ENCODE measurements at places on chromosomes 3 and 15.

- DNase-seq: no peak
Observed at GRCh38 chr3:36803091-36803791, 38.9 kb upstream of the DCLK3 start.

DNA sequence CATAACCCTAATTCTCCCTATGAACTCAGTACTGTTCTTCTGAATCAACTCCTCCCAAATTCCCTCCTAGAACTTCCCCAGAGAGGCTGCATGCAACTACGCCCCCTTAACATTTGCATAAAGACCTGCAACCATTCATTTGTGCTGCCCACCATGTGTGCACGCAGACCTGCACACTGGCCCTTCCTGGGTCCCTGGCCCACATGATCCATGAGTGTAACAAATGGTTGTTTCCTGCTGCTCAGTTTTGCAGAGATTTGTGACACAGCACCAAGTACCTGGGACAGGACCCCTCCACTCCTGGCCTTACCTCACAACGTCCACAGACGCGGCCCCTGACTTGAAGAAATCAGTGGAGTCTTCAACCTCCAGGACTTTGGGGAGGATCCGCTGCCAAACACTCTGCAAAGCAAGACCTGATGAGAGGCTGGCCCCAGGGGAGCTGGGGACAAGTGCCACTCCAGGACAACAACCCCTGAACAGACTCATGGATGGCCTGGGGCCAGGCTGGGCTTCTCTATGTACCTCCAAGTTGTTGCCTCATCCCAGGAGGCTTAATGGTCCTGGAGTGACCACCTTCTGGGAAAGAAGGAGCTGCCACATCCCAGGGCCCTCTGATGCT, 33.8 kb downstream of the ALDH1L1 start:
- no peak for DNase-seq

- no peak for DNase-seq
Observed at GRCh38 chr15:88981244-88982215, 68.4 kb upstream of the MFGE8 start.

DNA sequence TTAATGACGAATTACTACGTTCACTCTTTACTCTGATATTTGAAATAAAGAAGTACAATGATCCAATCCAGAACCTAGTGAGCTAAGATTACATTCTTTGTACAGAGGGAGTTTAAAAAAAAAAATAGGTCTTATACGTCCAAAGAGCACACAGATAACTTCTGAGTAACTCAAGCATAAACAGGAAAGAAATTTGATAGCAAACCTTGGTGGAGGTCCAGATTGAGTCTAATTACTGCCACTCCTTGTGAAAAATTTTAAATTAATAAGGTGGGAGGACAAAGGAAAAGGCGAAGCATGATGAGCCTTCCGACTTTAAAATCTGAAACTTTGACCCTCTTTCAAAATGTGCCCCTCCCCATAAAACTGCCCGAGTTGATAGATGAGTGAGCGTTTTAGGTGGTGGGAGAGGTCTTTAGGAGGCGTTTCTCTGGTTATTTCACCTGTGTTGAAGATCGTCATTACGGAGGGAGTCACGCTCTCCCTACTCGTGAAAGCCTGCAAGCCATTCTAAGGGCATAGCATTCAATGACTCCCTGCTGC, 127.0 kb upstream of the ROBO2 start:
- no peak for DNase-seq

- no peak for DNase-seq
Observed at GRCh38 chr3:37551857-37552256, 309.8 kb upstream of the CTDSPL start.

DNA sequence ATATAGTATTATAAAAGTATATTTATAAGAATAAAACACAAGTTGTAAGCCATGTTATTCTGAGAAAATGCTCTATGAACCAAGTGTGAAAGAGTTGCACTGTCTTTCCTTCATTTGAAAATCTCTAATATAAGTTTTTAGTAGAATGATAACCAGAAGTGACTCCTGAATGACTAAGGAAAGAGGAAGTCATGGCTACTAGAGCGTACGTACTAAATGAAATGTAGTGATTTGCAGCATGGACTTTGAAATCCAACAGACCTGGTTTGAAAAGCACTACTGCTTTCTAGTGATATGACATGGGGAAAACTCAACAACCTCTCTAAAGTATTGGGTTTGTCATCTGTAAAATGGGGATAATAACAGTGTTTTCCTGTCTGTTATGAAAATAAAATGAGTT, 10.3 kb upstream of the DNAJC13 start:
- DNase-seq: no peak

DNA sequence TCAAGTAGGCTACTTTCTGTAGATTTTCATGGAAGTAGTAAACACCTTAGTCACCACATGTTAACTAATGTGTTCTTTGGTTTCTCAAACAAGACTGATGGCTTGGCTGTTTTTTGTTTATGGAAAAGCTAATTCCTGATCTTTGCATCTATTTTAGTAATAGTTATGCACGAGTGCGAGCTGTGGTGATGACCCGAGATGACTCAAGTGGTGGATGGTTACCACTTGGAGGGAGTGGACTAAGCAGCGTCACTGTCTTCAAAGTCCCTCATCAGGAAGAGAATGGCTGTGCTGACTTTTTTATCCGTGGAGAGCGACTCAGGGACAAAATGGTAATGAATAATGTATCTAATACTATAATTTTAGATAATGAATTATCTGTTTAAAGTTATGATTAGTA, 46.6 kb downstream of the SPRED1 start:
- no peak for DNase-seq

GRCh38 chr15:64923546-64923945, 11.8 kb downstream of the ANKDD1A start:
- DNase-seq: no peak

DNA sequence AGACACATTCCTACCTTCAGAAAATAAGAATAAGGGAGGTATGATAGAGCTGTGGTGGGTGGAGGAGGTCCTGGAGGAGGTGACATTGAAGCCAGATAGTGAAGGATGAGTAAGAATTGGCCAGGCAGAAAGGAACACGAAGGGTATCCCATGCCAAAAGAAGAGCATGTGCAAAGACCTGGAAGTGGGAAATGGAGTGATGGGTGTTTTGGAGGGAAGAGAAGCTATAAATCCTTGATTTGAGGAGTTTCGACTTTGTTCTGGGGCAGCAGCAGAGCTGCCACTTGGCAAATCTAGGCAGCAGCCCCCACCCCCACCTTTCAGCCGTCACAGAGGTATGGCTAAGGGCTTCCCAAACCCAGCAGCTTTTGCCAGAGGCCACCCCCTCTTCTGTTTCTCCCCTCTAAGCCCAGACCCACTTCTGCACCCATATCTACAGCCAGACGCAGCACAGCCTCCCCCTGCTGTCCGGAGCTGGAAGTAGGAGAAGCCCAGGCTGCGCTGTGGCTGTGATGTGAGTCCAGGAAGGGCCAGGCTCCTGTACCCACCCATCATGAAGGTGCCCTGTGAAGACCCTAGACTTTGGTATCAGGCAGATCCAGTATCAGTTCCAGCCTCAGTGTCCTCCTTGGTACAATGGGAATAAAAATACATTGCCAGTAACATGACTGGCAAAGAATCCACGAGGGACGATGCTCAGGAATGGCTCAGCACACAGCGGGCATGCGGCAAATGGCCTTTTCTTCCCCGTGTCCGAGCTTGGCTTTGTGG, 188.7 kb upstream of the LINGO1 start:
- DNase-seq: no peak

DNA sequence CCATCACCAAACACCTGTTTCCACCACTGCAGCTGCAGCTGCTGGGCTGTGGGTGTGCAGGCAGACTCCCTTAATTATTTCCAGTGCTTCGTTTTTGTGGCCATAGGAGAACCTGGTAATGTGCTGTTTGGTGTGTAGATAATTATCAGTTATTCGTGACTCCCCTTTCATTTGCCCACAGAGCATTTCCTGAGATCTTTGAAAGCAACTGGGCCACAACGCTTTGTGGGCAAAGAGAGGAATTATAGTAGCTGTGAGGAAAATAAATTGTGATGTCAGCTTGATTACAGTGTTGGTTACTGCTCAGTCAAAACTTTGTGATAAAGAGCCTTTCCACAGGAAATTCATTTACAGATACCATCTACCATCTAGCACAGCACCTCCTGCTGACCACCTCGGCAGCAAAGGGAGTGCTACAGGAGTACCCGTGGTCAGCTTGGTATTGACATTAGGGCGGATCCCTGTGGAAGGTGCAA, 193.3 kb upstream of the SLCO3A1 start:
- DNase-seq: no peak

DNA sequence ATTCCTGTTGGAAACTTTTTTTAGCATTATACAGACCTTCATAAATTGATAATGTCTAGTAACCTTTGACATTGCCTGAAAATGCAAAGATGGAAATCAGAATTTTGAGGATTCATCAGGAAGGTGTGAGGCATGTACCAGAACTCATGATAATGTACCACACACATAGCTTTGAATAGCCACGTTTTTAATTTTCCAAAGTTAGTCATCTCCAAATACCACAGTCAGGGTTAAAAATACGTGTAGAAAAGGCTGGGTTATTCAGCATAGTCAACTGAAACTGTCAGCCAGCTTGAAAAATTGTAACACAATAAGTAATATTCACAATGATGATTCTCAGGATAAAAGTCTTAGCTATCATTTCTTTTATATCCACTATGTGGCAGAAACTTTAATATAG, 102.0 kb upstream of the THRB start:
- DNase-seq: no peak

- no peak for DNase-seq
Observed at GRCh38 chr15:53351373-53351772, 408.1 kb downstream of the WDR72 start.

- no peak for DNase-seq
Observed at GRCh38 chr3:101842245-101842934, 6.9 kb upstream of the NFKBIZ start.

GRCh38 chr15:99137877-99138276, 33.0 kb downstream of the SYNM start:
- no peak for DNase-seq

DNA sequence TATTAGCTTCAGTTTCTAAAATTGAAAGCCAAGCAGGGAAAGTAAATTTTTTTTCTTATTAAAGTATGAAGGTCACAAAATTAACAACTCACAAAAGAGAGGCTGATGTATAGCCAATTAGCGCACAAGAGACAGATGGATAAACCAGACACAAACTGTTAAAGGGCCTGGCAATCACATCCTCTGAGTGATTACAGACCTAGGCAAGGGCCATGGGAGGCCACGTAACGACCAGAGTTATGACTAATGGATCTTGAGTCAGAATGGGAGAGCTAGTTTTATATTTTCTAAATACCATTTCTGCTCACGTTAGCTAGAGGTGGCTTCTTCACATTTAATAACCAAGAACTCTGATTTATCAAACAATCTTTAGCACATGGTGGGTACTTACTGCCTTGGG, 17.8 kb upstream of the SCAMP5 start:
- no peak for DNase-seq

DNA sequence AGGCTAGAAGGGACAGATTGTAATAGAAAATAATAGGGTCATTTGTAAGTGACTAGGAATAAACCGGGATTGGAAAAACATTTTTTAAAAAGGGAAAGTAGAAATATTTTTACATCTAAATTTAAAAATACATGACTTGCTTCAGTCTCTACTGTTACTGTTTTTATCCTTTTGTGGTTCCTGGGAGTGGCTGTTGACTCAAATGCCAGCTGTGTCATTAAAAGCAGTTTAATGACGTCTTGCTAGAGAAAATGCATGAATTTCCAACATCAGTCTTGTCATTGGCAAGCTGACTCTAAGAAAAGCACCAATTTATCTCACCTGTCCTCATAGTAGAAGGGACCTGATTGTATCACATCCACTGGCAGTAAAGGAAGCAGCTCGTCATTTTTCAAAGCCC, 16.7 kb upstream of the LCMT2 start:
- DNase-seq: no peak

DNA sequence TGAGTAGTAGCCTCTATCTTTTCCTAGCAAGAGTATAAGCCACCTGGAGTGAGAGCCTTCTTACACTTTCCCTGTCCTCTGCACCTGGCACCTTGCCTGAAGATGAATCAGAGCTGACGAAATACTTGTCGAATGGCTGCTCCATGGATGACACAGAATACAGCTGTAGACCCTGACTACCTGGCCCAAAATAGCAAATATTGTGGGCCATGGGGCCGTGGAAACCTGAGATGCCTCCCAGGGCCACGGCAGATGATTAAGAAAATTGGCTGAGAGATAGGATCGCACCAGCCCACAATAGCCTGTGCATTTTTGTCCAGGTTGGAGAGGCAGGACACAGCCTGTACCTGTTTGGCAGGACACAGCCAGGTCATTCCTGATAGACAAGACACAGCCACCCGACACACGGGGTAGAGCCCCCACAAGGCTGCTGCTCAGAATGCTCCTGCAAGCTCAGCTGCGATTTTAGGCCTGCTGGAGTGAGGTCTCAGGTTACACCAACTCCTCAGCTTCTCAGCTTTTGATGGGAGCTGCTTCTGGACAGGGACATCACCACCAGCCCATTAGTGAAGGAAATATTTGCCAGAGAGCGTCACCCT, 22.9 kb upstream of the TPM1 start:
- no peak for DNase-seq

DNA sequence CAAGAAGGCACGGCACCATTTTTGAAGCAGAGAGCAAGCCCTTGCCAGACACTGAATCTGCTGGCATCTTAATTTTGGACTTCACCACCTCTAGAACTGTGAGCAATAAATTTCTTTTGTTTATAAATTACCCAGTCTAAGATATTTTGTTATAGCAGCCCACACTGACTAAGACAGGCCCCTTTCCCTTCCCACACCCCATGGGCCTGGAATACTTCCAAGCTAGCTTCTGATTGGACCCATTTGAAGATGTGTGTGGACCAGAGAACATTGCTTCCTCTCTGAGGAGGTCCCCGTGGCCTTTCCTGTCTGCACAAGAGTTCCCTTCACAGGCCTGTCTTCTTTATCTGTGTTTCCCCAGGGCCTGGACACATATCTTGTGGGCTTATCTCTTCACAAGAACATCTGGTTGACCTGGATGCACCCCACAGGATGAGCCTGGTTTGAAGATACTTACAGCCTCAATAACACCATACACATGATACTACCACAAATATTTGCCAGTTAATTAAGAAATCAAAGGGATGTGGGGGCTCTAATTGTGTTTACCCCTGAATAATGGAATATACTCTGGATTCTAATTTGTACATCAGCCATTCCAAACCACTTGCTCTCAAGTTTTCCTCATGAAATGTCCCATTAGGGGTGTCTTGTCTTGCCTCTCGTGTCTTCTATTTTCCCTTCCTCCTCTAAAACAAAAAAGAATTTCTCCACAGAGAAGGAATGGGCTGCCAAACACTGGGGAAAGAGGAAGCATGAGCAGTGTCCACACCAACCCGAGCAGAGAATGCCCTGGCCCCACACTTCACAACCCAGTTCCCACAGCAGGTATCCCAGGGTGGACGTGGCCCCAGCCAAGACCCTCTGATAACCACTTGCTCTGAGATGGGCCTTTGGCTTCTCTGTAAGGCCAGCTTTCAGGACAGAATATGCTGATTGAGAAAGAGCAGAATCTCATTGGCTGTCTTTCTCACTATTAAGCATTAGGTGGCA, 42.5 kb downstream of the GLB1 start:
- no peak for DNase-seq

GRCh38 chr3:172002512-172003078, 36.8 kb upstream of the FNDC3B start:
- no peak for DNase-seq
